Stimulated activated CD4-positive, alpha-beta T cell treated with anti-CD3 and anti-CD28 coated beads, Interleukin-12 subunit alpha, Interleukin-12 subunit beta, amount 100 ng/mL, for 48 hours (primary cell): ENCODE measurements at places on chromosomes 5 and 9.

- DNase-seq: no peak
Measured at GRCh38 chr9:121778252-121779225, 127.1 kb downstream of the DAB2IP start.

DNA sequence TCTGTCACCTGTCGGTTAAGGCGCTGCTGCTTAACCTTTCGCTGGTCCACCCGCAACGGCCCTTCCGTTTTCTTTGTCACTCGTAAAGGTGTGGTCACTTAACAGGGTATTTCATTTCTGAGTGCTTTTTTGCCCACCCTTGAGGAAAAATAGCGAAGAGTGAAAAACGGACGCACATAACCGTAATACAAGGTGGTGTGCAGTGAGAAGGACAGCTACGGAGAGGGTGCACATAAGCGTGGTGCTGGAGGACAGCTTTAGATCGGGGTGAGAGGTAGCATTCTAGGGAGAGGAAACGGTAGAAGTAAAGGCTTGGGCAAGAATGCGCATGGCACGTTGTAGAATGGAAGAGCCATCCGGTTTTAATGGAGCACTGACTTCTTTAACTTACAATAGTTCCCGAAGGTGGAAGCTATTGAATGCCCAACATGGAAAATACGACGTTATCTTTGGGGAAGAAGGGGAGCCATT, 761 bp downstream of the CCT5 start:
- no peak for DNase-seq

- DNase-seq: no peak
Measured at GRCh38 chr9:107489144-107489673, 360 bp downstream of the KLF4 start.

DNA sequence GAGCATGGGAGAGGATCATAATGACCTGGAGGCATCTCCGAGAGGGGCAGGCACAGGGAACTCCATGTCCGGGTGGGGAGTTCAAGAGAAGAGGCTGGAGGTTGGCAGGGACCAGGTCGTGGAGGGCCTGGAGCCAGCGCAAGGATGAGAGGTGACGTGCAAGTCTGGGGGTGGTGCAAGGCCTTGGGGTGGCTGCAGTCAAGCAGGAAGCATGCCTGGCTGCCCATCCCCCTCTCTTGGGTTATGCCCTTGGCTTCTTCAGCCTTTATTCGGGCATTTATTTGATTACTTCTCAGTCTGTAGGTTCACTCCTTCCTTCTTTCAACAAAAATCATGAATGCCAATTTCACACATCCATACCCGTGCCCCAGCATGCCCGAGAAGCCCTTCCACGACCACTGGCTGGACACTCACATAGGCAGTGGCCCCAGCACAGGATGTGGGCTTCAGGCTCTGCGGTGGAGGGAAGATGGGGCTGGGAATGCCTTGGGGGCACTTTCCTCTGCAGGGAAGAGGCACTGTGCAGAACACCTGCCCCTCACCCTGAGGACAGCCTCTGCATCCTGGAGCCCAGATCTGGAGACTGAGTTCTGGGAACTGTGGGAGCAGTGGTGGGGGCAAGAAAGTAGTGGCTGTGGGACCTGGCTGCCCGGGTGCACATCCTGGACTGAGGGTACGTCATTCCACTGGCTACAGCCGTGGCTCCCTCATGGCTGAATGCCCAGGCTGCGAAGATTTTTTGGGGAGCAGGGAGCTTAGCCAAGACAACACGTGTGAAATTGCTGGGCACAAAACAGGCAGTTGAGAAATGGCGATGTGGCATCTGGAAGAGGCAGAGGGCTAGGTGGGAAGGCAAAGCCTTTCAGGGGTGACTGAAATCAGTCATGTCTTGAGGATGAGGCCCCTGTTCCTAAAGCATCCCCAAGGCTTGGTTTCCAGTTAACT, 38.6 kb downstream of the CRB2 start:
- no peak for DNase-seq

GRCh38 chr9:124042201-124042721, 30.7 kb downstream of the LHX2 start:
- no peak for DNase-seq

GRCh38 chr5:41339339-41339738, 126.0 kb upstream of the C6 start:
- no peak for DNase-seq

GRCh38 chr5:54645882-54646355, 128.4 kb downstream of the SNX18 start:
- DNase-seq: no peak

DNA sequence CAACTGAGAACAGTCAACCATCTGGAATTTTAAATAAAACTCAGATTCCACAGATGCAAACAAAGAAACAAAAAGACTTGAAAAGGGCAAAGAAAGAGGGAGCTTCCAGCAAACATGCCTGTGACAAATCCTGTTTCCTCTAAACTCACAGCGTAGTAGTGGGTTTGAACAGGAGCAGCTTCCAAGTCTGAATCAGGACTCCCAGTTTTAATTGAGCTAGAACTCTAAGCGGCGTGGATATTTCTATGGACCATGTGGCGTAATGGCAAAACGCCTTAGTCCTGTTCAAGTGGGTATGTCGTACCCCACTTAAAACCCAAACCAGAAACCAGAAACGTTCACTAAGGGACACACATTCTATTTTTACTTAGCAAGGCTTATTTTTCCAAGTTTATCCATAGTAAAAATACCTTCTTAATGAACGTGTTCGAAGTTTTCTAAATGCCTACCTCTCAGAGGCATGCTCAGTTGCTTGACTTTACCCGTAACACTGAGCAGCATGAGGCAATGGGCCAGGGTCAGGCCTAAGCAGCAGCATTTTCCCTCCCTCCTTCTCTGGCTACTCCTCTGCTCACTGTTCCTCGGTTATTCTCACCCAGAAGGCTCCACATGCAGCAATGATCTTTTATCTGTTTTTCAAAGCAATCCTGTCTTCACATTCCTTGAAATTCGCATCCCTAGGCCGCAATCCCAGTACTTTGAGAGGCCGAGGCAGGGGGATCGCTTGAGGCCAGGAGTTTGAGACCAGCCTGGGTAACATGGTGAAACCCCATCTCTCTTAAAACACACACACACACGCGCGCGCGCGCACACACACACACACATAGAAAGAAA, 77.9 kb downstream of the FNBP1 start:
- DNase-seq: no peak

DNA sequence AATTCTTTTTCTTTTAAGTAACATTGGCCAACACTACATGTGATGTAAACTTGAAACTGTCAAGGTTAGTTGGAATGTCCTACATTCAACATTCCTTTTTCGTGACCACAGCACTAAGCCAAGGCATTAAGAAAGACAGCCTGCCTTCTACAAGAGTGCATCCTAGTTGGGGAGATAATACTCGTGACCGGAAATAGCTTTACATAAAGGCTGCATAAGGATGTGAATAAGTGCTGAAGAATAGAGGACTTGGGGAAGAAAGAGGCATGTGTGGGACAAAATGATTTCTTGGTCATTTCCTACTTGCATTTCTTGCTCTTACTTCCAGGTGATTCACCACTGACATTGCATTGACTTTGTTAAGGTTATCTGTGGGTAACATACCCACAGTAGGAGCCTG, 282.0 kb downstream of the DMRT2 start:
- no peak for DNase-seq

DNA sequence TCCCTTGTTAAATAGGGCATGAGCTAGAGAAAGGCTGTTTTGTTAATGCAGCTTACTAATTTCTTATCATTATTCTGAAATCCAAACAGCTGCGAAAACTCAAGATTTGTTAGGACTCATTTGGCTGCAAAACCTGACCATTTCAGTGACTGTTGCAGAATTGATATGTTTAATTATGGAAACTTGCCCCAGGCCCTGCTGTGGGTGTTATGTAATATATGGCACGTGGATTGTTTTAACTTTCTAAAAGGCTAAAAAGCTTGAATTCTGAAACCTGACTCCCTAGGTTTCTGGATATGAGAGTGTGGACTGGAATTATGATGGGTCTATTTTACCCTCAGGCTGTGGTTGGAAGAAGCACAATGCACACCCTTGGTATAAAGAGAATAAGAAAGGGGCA, 4.4 kb downstream of the IL9 start:
- DNase-seq: no peak
